ENCODE measurements at places on chromosomes 2 and 18. TPM values are rescaled to one million over a fixed set of nuclear protein-coding genes. Genes with fewer than 3 reads are reported as not detected.

- DNase-seq = peak; percentile 57
These were observed 183.1 kb upstream of the ARL4C start for GRCh38 chr2:234679741-234680687.

GRCh38 chr2:230668184-230668938 is 44.3 kb upstream of the CAB39 start:
- no peak for DNase-seq

DNA sequence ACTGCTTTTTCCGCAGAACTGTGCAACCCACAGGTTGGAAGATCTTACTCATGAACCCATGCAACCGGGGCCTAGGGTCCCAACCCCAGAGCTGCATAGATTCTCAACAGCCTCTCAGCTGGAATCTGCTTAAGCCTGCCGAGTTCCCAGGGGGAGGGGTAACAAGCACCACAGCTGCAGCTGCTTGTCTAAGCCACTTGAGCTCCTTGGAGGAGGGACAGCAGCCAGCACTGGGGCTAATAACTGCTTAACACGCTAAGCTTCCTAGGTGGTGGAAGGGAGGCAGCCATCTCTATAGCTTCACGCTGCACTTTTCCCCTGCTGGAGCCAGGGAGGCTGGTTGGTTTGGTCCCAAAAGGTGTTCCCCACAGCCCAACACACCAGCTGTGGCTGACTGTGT is 311.6 kb downstream of the DSC3 start:
- no peak for DNase-seq

GBX2 gene
- total RNA-seq = not detected
